ENCODE measurements at places on chromosomes 13 and 19.

DNA sequence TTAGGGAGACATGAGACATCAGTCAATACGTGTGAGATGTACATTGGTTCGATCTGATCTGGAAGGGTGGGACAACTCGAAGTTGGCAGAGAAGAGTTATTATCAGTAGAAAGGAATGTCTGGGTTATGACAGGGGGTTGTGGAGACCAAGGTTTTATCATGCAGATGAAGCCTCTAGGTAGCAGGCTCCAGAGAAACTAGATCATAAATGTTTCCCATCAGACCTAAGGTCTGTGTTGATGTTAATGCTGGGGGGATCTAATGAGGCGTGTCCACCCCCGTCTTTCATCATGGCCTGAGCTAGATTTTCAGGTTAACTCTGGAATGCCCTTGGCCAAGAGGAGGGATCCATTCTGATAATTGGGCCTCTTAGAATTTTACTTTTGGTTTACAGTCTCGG is 187.0 kb upstream of the KL start:
- DNase-seq, result no peak

DNA sequence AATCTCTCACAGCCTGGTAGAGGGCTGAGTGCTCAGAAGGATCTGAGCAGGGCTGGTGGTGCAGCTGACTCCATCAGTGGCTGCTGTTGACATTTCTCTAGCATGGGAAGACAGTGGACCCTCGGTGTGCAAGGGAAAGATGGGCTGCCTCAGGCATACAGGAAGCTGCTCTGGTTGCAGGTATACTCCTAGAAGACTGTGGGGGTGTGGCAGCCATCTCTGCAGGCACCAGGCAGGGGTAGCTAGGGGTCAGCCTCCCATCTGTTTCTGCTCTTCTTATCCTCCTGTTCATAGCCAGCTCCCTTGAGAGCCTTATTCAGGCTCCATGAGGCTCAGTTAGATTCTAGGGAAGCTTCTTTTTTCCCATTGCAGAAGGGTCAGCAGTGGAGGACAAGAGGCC is 475.5 kb downstream of the TSHZ3 start:
- no peak for DNase-seq

DNA sequence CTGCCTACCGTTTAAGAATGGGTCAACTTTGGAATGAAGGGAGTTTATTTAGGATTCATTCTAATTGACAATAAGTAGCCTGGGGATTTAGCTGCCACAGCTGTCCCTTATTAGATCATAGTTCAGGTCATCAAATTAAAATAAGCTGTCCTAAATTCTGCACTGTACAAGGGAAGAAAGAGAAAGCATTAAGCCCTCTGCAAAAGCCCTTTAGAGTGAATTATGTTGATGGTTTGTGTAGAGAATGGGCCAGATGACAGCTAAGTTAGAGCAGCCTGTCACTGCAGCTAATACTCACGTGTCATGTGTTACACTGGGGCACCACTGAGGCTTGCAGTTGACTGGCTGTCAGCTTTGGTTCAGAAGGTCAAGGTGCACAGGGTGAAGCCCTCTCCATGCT is 737.1 kb upstream of the SLC10A2 start:
- DNase-seq, result no peak

GRCh38 chr19:619286-620002 is 13.9 kb downstream of the POLRMT start:
- no peak for DNase-seq

DNA sequence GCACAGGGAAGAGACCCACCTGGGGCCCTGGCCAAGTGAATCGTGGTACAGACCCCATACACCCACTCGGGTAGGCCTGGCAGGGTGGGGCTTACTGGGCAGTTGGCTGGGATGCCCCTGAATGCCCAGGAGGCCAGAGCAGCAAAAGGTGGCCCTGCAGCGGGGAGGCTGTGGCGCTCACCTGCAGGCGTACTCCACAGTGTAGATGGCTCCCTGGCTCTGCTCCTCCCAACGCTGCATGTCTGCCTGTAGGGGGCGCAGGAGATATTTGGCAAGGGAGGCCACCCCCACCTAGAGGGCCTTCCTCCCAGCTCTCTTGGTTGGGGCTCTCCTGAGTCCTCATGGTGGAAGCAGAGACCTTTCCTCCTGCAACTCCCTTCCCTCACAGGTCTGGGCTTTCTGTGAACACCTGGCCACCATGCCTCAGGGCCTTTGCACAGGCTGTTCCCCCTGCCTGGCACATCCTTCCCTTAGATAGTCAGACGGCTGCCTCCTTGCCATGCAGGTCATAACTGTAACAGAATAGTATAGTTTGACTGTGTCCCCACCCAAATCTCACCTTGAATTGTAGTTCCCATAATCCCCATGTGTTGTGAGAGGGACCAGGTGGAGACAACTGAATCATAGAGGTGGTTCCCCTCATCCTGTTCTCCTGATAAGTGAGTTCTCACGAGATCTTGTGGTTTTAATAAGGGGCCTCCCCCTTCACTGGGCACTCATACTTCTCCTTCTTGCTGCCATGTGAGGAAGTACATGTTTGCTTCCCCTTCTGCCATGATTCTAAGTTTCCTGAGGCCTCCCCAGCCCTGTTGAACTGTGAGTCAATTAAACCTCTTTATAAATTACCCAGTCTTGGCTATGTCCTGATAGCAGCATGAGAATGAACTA is 5.9 kb downstream of the BORCS8 start:
- DNase-seq, result peak; percentile 69

DNA sequence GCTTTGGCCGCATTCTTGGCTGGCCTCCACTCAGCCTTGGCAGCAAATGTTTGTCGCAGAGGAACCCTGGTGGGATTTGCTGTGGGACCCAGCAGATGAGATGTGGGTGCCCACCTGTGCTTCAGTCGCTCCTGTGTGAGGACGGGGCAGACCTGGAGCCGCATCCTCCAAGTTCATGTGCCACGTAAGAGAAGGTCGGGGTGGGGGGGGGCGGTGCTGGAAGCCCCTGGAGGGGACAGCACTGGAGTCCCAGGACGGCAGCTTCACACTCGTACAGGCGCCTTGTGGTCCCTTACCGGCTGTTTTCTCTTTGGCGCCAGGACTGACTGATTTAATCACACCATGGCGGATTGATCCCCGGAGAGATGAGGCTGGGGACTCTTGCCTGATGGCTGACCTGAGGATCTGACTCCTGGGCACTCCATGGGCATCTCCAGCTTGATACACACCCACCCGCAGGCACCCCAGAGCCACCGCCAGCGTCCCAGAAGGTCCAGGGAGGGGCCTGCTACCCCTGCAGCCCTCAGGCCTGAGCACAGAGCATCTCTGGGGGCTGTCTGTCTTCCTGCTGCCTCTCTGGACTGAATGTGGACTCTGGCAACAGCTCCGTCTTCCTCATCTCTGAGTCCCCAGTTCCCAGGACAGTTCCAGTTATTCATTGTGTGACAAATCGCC is 10.0 kb upstream of the GRTP1 start:
- no peak for DNase-seq

DNA sequence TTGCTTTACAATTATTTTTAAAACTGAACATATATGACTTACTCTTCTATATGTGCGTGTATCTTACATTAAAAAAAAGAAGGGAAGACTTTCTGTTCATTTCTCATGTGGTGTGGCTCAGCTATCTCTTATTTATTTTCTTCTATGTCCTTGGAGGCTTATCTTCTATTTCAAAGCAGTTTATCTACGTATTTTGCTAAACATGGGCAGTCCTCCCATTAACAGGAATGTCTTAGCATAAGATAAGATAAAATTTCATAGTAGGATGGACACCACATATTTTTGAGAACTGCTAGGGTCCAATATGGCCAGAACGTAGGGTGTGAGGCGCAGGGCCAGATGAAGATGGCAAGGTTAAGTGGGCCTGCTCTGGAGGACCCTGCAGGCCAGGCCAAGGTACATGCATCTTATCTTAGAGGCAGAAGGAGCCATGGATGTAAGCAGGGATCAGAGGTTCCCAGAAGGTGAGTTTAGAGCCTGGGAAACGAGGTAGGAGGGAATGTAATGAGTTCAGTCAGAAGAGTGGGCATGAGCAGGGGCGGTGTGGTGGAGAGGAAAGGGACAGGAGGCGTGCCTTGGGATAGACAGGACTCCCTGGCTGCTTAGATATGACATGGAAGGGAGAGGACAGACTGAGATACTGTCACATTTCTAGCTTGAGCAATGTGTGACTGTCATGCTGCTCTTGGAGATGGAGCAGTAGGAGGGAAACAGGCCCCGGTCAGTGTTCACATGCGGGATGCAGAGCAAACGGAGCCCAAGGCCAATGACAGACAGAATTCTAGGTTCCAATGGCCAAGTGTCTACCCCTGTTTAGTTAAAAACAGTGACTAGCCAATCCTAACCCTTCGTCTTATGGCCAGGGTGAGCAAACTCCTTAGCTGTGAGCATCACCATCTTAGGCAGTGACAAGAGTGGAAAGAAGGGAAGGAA is 68.6 kb upstream of the MEDAG start:
- no peak for DNase-seq

DNA sequence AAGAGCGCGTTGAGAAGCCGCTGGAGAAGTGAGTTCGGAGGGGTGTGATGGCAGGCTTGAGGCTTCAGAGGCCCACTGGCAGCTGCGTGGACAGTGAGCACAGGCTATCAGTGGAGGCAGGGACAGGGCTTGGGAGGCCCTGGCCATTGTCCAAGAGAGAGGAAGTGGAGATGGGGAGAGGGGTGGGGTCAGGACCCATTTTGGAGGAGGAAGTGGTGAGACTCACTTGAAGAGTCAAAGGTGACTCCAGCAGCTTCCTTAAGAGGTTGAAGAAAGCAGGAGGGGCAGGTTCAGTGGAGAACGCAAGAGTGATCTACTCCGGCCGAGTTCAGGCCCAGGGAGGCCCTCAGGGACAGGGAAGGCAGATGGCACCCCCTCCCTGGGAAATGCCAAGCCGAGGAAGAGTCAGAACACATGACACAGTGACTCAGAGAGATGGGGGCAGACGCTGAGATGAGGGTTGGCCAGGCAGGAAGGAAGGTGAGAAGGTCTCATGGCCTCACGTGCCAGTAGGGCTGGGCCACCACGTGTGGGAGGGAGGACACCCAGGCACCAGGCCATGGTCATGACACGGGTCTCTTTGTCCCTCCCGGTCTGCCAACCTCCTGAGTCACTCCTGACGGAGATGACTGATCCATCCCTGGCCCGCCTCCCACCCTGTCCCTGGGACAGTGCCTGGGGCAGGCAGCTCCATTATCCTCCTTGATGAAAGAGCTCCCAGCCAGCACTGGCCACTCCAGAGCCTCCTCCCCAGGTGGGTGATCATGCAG is 10.1 kb upstream of the CD22 start:
- peak; percentile 81 for DNase-seq

GRCh38 chr13:98503175-98504028 is 73.5 kb downstream of the STK24 start:
- DNase-seq, result no peak
